ENCODE measurements at places on chromosomes 12 and 14.

DNA sequence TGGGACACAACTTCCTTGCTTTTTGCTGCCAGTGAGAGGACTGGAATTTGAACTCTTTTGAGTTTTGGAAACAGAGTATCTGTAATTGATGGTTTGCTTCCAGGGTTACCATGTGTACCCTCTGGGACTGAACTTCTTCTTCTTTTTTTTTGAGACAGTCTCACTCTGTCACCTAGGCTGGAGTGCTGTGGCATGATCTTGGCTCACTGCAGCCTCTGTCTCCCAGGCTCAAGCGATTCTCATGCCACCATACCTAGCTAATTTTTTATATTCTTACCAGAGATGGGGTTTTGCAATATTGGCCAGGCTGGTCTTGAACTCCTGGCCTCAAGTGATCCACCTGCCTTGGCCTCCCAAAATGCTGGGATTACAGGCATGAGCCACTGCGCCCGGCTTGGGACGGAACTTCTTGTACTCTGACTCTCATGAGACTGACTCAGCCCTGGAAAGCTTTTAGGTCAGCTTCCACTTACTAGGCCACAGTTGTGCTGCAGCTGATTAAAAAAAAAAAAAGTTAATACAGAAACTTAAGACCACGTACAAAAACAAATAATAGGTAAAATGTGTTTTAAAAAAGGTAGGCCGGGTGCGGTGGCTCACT lies 15.8 kb downstream of the SEL1L start:
- no peak for DNase-seq

GRCh38 chr14:99125616-99126431 lies 146.2 kb downstream of the BCL11B start:
- DNase-seq, result no peak

DNA sequence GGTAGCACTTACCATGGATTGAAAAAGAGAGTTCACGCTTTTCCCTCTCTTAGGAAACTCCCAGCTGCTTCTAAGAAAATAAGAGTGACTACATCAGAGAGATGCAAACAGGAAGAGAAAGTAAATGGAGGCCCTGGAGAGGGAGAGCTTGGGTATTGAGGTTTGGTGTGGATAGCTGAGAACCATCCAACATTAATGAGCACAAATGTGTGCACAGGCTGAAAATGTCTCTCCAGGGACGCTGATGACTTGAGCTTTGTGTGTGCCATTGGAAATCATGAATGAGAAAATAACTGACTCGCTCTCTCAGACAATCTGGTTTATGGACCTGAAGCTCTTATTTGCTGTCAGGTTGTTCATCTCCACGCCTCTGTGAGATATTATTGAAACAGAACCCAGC lies 318.8 kb downstream of the NRXN3 start:
- no peak for DNase-seq

- DNase-seq, result no peak
These were observed 468.3 kb downstream of the AACS start for GRCh38 chr12:125533434-125534029.
